ENCODE measurements at places on chromosomes 1 and 21. TPM values are rescaled to one million over a fixed set of nuclear protein-coding genes. Genes with fewer than 3 reads are reported as not detected.

Gene CR2
- total RNA-seq: not detected

Gene TCHHL1
- total RNA-seq: not detected

Gene DPT
- total RNA-seq: not detected

Gene OR10J1
- not detected for total RNA-seq

Gene S100A2
- 0.96 TPM for total RNA-seq

Gene ZBTB8A
- 0.23 TPM for total RNA-seq

Gene CRYBG2
- total RNA-seq: 5.7 TPM

Gene MSH4
- total RNA-seq: 0.47 TPM

Gene KRTAP19-3
- total RNA-seq: not detected

Gene PCAT6
- total RNA-seq: 0.58 TPM

Gene ERMAP
- 3.7 TPM for total RNA-seq

Gene SPRR2G
- total RNA-seq: not detected

Gene KCNA3
- total RNA-seq: 59.8 TPM

Gene KCNK1
- total RNA-seq: 1.5 TPM

Gene DCST1
- total RNA-seq: not detected

Gene AADACL4
- not detected for total RNA-seq

Gene OR14K1
- total RNA-seq: not detected

Gene DCDC2B
- total RNA-seq: not detected

Gene OXCT2
- 1.0 TPM for total RNA-seq

Gene ALDH4A1
- total RNA-seq: 4.5 TPM

Gene PGLYRP3
- not detected for total RNA-seq

Gene TRIM45
- 0.75 TPM for total RNA-seq

Gene CELA2A
- total RNA-seq: not detected

Gene FASLG
- total RNA-seq: 36.1 TPM

Gene EFNA1
- total RNA-seq: not detected

Gene CNR2
- 0.47 TPM for total RNA-seq

Gene SELP
- total RNA-seq: not detected

Gene CAPZB
- total RNA-seq: 411 TPM

Gene C1orf74
- 2.8 TPM for total RNA-seq

Gene TP53BP2
- total RNA-seq: 35.8 TPM

Gene MCOLN3
- total RNA-seq: 2.2 TPM

Gene LRRC8D
- total RNA-seq: 27.7 TPM

Gene TLCD4
- total RNA-seq: not detected

Gene CLCA1
- not detected for total RNA-seq

Gene CRABP2
- total RNA-seq: 1.9 TPM

Gene PCNX2
- total RNA-seq: 17.6 TPM

Gene CELA3B
- total RNA-seq: not detected

Gene KRTAP21-3
- not detected for total RNA-seq

Data from activated CD8-positive, alpha-beta memory T cell treated with anti-CD3 and anti-CD28 coated beads, Interleukin-2, amount 10 ng/mL, durations not matched to agents 7 days and 5 days (primary cell).